ENCODE measurements at places on chromosomes 12 and 14.
A peak's percentile ranks its signal among the peaks of the same experiment; 100 is the strongest.

DNA sequence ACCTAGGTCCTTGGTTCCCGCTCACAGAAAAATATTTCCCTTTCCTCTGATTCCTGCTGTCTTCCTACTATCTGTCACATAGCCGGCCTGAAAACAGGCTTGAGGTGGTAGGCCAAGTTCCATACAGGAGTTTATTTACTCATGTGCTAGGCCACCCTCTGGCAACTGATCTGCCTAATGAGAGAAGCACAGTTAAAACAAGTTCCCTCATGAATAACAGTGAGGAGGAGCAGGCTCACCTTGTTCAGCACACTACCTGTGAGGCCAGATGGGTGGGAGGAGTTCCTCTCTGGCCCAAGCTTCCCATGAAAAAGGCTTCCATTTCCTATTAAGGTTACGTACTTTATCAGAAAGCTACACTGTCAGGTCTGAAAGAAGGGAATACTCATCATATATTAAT lies 206.0 kb downstream of the MYRFL start:
- H3K4me1 ChIP-seq, result no peaks in the 10 kb centered on the region
- no peaks in the 10 kb centered on the region for H3K27me3 ChIP-seq
- H3K27ac ChIP-seq, result no peak overlapping the region
- no peak for DNase-seq
- H3K4me3 ChIP-seq, result no peak overlapping the region

- no peaks in the 10 kb centered on the region for H3K27me3 ChIP-seq
Measured at GRCh38 chr12:5556946-5557673, 125.2 kb downstream of the NTF3 start.

GRCh38 chr12:28872654-28873268 lies 276.3 kb upstream of the FAR2 start:
- no peaks in the 10 kb centered on the region for H3K4me1 ChIP-seq
- H3K4me3 ChIP-seq, result no peak overlapping the region
- H3K27me3 ChIP-seq, result no peaks in the 10 kb centered on the region
- peak; percentile 63 for DNase-seq
- H3K36me3 ChIP-seq, result no peaks in the 10 kb centered on the region

GRCh38 chr12:92330654-92331053 lies 185.0 kb upstream of the BTG1 start:
- DNase-seq, result no peak
- H3K4me3 ChIP-seq, result no peak overlapping the region
- H3K4me1 ChIP-seq, result no peaks in the 10 kb centered on the region
- no peaks in the 10 kb centered on the region for H3K27me3 ChIP-seq

DNA sequence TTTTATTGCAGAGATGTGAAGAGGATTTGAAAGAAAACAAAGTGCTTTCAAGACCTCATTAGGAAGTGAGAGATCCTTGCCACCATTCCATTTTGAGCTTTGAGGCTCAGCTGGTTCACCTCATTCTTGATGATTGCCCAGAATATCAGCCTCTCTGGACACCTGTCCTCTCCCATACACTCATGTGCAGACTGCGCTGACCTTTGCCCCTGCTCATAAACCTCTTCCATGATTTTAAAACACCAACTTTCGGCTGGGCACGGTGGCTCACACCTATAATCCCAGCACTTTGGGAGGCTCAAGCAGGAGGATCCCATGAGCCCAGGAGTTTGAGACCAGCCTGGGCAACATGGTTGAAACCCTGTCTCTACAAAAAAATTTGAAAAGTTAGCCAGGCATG lies 8.9 kb downstream of the COX14 start:
- no peaks in the 10 kb centered on the region for H3K36me3 ChIP-seq
- H3K27me3 ChIP-seq, result no peaks in the 10 kb centered on the region
- H3K4me3 ChIP-seq, result no peak overlapping the region
- peaks cover 11% of the 10 kb centered on the region for H3K4me1 ChIP-seq
- DNase-seq, result no peak

DNA sequence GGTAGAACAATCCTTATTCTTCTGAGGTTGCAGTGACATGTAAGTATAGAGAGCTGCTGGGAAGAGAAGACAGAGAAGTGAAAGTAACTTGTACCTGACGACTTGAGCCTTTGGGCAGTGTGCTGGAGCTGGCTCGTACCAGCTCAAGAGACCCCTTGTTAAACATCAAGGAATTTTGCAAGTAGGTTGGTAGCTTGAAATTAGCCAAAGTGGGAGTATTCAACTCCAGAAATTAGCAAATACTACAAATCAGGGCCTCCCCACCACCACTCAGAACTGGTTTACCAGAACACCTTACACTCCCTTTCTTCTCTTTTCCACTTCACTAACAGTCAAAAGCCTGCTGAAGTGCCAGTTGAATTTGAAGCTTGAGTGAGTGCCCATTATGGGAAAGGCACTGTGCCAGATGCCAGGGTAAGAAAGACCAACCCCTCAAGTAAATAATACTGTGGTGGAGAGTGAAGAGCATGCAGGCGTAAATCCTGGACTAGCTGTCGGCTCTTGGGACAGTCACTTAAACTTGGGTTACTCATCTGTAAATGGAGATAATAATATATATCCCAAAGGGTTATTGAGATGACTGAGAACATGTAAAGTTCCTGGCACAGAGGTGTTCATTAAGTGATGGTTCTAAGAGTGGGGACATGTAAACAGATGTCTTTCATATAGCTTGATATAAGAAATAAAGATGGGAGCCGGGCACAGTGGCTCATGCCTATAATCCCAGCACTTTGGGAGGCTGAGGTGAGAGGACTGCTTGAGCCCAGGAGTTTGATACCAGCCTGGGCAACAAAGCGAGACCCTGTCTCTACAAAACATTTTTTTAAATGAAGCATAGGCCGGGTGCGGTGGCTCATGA lies 27.0 kb upstream of the EID3 start:
- no peaks in the 10 kb centered on the region for H3K36me3 ChIP-seq
- H3K4me3 ChIP-seq, result no peak overlapping the region
- H3K27me3 ChIP-seq, result no peaks in the 10 kb centered on the region
- peak overlapping the region; percentile 90 for H3K27ac ChIP-seq
- no peak for DNase-seq

GRCh38 chr12:19800884-19801283 lies 361.6 kb downstream of the AEBP2 start:
- no peaks in the 10 kb centered on the region for H3K4me1 ChIP-seq
- no peak for DNase-seq
- no peak overlapping the region for H3K27ac ChIP-seq
- H3K27me3 ChIP-seq, result no peaks in the 10 kb centered on the region
- H3K36me3 ChIP-seq, result no peaks in the 10 kb centered on the region
- H3K4me3 ChIP-seq, result no peak overlapping the region

- no peaks in the 10 kb centered on the region for H3K4me1 ChIP-seq
- no peaks in the 10 kb centered on the region for H3K27me3 ChIP-seq
- DNase-seq, result no peak
- no peak overlapping the region for H3K27ac ChIP-seq
Measured at GRCh38 chr12:68162374-68162773, 2.8 kb upstream of the IFNG start.

DNA sequence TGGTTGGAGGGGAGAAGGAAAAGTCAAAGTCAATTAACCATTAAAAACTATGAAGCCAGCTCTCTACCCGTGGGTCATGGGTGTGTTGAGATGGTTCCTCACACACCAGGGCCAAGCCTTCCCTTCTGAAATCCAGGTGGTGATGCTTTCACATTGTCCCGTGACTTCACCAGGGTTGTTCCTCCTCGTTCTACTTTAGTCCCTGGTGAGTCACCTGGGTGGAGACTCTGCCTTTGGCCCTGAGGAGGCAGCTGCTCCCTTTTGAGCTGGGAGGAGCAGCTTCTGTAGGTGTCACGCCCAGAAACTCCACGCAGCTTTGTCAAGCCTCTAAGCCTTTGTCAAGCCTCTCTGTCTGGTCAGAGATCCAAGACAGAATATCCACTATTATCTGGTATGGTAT lies 348.3 kb downstream of the BMP4 start:
- peaks cover 3% of the 10 kb centered on the region for H3K4me1 ChIP-seq
- no peaks in the 10 kb centered on the region for H3K36me3 ChIP-seq
- DNase-seq, result peak; percentile 67
- H3K27me3 ChIP-seq, result no peaks in the 10 kb centered on the region
- peak overlapping the region; percentile 62 for H3K27ac ChIP-seq

DNA sequence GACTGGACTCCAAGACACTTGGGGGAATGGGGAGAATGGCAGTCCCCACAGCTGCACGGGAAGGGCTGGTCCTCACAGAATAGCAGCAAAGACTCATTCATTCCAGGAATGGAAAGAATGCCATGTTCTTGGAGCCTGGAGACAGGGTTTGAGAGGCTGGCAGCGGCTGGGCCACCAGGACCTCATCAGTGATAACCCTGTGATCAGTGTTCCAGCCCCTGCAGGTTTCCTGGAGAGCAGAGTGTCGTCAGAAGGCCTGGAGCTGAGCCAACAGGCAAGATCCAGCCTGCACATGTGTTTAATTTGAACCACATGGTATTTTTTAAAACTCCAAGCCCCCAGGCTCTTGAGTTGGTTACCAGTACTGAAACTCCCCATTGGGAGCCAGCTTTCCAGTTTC lies 11.3 kb downstream of the BDKRB1 start:
- H3K27ac ChIP-seq, result peak overlapping the region; percentile 79
- no peak overlapping the region for H3K4me3 ChIP-seq
- H3K27me3 ChIP-seq, result no peaks in the 10 kb centered on the region
- no peaks in the 10 kb centered on the region for H3K36me3 ChIP-seq
- DNase-seq, result peak; percentile 65

DNA sequence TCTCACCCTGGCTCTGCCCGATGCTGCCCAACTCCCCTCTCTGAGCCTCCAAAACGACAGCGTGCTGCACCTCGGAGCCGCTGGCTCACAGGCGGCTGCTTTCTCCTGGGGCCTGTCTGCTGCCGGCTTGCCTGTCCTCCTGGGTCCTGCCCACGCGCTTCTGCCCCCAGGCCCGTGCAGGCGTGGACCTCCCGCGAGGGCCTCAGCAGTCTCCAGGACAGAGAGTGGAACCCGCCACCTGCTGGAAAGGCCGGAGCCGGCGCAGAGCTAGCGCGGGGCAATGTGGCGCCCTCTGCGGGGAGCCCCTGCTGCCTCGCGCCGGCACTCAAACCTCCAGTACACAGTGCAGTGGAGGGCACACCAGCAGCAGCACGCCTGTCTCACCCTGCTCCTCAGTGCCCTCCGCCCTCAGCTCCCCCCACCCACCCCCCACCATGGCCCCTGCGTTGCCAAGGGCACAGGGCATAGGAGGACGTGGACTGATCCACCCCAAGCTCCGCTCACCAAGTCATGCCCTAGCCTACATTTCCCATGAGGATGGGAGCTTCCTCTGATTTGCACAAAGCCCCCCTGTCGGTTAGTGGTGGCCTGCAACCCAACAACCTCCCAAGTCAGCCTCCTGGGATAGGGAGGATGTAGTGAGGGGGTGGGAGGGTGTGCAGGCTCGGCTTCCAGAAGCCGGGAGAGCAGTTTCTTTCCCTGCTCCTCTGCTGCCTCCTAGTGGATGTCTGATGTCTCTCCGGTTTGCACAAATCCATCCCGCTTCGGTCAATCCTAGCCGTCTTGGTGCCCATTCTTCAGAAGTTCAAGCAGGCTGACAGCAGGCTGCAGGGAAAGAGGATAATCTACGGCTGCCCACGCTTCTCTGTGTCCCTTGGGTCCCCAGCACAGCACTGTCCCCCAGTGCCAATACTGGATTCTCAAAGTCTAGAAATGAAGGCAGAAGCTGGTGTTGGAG lies 25.2 kb downstream of the KRT8 start:
- H3K4me3 ChIP-seq, result no peak overlapping the region
- peak overlapping the region; percentile 55 for H3K27ac ChIP-seq
- no peaks in the 10 kb centered on the region for H3K27me3 ChIP-seq
- H3K4me1 ChIP-seq, result peaks cover 18% of the 10 kb centered on the region

GRCh38 chr12:65339161-65339560 lies 60.7 kb downstream of the MSRB3 start:
- H3K36me3 ChIP-seq, result no peaks in the 10 kb centered on the region
- no peak for DNase-seq
- H3K4me1 ChIP-seq, result peaks cover 21% of the 10 kb centered on the region
- H3K27ac ChIP-seq, result no peak overlapping the region
- no peaks in the 10 kb centered on the region for H3K27me3 ChIP-seq
- H3K4me3 ChIP-seq, result no peak overlapping the region

GRCh38 chr12:132471858-132472255 lies 18.1 kb upstream of the FBRSL1 start:
- no peaks in the 10 kb centered on the region for H3K27me3 ChIP-seq
- no peaks in the 10 kb centered on the region for H3K4me1 ChIP-seq
- H3K4me3 ChIP-seq, result no peak overlapping the region

DNA sequence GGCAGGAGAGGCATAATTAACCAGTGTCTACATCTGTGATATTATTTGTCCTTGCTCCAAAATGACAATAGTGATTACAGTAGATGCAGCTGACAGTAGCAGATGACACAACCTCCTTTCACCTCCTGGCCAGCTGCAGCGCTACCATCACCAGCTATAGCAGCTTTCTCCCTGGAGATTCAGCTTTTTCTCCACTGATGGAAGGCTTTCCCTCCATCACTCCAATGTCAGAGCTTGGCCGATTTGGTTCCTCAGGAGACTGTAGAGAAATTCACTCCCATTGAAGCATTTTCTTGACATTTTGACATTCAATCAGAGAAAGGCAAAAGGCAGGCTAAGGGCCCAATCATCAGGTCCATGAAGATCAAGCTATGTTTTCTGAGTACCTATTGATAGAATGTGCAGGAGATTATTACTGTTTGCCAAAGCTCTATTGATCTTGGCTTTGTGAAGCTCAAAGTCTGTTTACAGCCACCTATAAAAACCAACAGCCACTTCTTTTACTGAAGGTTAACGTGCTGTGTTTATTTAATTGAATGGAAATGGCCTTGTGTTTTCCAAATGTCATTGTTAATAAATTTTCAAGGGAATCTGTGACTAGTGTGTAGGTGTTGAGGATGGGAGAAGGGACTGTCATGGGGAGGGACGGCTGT lies 785.1 kb downstream of the DIO2 start:
- H3K27ac ChIP-seq, result no peak overlapping the region
- no peaks in the 10 kb centered on the region for H3K36me3 ChIP-seq
- DNase-seq, result no peak
- H3K4me1 ChIP-seq, result peaks cover 8% of the 10 kb centered on the region
- no peak overlapping the region for H3K4me3 ChIP-seq

DNA sequence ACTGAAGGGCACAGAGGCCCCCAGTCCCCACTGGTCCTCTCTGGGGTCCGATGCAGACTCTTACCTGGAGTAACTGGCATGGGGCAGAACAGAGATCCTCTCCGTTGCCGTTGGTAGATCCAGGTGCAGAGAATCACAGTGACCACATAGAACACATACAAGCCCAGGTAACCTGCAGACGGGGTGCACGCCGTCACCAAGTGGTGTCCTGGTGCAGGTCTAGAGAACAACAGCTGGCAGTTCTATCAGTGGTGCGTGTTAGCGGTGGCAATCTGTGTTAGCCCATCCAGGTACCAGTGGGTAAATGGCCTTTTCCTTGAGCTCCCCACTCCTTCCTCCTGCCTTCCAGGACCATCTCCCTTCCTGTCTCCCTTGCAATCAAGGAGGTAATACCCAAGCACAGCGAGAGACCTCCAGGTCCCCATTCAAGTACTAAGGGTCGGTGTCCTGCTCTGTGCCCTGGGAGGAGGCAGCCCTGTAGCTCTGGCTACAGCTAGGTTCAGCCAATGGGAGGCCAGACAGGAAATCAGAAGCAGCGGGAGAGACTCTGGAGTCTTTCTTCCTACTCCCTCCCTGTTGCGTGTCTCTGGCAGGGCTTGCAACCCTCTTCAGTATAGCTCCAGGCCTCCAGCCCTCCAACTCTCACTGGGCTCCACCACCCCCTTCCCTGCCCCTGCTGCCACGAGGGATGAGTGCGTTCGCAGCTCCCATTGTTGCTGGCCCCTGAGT lies 15.8 kb downstream of the SLC8B1 start:
- DNase-seq, result no peak
- no peaks in the 10 kb centered on the region for H3K27me3 ChIP-seq
- H3K4me1 ChIP-seq, result no peaks in the 10 kb centered on the region
- H3K36me3 ChIP-seq, result no peaks in the 10 kb centered on the region
- no peak overlapping the region for H3K4me3 ChIP-seq

Data from hepatocyte (in vitro differentiated cells).